ENCODE measurements at places on chromosomes 16 and 17. TPM values are rescaled to one million over a fixed set of nuclear protein-coding genes. Genes with fewer than 3 reads are reported as not detected.

GRCh38 chr16:89369266-89369895 is 121.0 kb downstream of the ANKRD11 start:
- no peak for DNase-seq

DNA sequence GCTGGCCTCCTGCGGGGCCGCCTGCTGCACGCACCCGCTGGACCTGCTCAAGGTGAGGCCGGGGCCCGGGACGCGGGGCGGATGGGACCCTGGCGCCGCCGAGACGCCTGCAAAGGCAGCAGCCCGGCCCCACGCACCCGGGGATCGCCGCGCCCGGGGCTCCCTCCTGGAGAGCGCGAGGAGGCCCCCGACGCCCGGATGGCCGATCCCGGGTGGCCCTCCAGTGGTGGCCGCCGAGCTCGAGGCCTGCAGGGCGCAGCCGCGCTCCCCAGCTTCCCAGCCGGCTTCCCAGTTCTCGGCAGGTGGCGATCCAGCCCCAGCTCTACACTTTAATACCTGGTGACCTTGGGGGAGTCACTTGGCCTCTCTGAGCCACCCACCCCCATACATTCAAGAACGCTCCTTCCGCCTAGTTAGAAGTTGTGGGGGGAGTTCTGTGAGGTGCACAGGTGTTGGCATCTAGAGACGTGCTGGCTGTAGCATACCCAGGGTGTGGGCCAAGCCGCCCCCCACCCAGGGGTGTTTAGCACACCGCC is 452 bp downstream of the SLC25A10 start:
- DNase-seq: peak; percentile 30

DNA sequence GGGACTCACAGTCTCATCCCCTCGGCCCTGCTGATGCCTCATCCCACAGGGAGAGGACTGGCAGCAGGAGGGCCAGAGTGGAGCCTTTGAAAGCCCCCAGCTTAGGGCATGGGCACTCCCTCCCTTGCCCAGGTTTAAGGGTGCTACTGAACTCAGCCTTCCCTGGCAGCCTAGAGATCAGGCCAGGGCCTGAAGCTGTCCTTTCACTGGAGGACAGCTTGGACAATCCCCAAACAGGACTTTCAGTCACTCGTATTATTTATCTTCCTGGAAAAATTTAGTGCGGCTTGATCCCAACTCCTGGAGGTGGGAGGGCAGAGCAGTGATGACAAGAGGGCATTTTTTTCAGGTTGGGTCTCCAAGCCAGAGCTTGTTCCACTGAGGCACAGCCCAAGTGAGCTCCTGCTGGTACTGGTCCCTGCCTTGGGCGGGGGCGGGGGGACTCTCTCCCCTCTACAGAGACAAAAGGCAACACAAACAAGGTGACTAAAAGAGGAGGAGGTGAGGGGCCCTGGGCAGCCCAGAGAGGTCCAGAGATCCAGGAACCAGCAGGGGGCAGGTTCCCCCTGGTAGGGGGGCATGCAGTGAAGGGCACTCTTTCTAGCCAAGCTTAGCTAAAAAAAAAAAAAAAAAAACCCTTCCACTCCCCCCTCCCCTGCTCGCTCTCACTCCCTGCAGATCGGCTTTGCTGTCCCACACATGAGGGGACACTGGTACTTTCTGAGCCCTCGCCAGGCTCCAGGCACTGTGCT is 1.7 kb downstream of the ZNF385C start:
- no peak for DNase-seq

DNA sequence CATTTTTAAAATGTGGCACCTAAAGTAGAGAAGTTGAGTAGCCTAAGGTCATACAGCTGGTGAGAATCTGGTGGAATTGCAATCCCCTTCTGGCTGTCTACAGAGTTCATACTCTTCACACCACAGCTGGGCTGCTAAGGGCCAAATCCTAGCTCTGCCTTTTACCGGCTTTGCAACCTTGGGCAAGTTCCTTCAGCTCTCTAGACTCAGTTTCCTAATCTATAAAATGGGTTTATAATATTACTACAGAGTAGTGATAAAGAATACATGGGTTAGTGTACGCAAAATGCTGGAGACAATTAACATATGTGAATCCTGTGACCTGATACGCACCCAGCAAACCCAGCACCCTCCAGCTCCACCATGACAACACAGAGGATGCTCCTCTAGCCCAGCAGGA is 298.2 kb upstream of the MAF start:
- no peak for DNase-seq

DNA sequence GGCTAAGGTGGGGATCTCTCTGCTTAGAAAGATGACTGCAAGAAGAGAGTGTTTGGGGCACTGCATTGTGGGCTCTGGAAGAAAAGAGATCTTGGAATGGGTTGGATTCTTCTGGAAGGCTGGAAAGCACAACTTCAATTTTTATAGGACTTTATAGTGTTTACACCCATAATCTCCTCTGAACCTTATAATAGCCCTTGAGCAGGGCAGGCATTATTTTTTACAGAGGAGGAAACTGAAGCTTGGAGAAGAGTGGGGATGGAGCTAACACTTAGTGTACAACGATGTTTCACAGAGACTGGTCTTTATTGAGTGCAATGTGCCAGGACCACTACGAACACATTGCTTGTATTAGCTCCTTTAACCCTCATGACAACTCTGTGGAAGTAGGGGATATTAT is 10.4 kb downstream of the TNS4 start:
- no peak for DNase-seq

- no peak for DNase-seq
These were observed 62.1 kb downstream of the TOM1L2 start for GRCh38 chr17:17910060-17910459.

GRCh38 chr17:39863918-39864746 is at the start of gene IKZF3:
TSS of gene IKZF3 (minus strand) at chr17:39864312. CDS start at chr17:39864126, 186 bp downstream.
- DNase-seq: peak; percentile 50

DNA sequence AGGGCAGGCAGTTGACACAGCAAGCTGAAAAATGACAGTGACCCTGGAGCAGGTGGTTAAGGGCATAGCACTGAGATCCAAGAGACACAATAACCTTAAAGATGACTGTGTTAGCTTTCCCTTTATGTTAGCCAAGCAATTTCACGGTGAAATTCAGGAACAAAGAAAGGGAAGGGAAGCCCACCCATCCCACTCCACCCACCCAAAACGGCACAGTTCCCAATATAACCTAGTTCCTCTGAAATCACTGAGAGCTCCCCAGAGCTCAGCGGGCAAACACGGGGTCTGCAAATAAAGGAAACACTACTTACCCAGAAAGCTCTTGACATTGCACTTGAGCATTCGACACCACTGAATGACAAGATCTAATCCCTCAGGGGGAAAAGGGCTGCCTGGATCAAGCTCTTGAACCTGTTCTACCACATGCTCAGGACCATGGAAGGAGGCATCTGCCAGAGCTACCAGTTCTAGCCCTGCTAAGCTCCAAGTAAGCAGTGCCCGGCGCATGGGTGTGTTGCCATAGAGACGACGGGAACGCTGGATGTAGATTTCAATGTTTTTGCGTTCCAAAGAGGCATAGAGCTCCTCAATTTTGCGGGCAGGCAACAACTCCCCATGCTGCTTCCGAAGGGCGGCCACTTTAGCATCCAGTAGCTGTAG is 10.6 kb downstream of the BLTP2 start:
- DNase-seq: no peak

DNA sequence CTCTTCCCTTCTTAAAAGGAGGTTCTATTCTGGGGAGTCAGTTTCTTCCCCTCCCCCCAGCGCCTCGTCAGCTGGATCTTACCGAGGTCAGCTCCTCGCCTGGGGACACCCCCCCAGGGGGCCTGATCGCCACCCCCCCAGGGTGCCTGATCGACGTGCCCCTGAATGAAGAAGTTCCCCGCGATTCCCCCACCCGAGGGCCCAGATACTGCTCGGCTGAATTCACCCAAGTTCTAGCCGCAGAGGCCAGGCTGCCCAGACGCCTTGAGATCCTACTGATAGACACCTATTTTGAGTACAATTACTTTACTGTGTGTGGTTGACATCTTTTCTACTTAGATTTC is 1.4 kb downstream of the RAB11FIP3 start:
- no peak for DNase-seq

DNA sequence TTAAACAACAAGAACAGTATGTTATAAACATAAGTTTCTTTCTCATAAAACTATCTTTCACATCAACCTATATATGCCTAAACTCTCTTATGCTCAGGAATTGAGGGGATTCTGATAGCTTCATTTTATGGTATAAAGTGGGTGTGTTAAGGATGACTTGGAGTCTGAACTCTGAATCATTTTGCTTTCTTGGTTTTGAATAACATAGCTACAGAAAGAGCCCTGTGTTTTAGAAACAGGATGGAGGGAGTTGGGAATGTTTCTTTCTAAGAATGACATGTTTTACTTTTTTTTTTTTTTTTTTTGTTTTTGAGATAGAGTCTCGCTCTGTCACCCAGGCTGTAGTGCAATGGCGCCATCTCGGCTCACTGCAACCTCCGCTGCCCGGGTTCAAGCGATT is 50.1 kb downstream of the RHOT1 start:
- no peak for DNase-seq

DNA sequence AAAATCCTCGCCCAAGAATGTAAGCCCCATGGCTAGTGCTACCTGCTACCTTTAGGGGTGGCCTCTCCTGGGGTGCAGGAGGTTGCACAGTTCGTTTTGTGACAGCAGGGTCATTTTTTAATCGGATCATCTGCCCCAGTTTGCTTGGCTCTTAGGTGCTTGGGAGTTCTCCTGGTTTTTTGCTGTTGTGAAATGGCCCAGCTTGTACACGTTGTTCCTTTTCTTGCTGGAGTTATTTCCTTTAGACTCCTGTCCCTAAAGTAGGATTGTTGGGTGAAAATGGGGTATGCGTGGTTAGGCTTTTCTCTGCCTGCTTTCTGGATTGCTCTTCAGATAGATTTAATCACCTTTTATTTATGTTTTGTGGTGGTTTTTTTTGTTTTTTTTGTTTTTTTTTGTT is 25.8 kb downstream of the ABCC1 start:
- DNase-seq: no peak

DNA sequence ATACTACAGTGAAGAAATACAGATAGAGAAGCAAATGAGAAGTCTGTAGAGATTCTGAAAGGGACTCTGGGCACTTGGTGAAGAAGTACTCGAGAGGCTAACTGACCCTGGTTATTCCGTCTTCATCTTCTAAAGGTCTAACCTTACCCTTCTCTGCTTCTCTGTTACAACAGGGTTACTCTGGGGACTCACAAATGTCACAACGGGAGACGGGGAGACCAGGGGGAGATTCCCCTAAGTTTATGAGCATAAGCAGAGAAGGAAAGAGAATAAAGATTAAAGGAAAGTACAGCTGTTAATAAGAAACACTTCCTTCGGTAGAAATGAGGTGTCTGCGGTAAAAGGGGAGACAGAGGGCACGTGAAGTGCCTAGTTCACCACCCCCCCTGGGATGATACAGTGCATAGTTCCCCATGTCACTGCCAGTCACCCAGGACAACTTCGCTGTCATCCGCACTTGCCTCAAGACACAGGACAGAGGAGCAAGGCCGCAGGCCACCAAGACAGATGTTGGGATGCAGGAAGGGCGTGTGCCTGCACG is 75.2 kb upstream of the TRAP1 start:
- no peak for DNase-seq

DNA sequence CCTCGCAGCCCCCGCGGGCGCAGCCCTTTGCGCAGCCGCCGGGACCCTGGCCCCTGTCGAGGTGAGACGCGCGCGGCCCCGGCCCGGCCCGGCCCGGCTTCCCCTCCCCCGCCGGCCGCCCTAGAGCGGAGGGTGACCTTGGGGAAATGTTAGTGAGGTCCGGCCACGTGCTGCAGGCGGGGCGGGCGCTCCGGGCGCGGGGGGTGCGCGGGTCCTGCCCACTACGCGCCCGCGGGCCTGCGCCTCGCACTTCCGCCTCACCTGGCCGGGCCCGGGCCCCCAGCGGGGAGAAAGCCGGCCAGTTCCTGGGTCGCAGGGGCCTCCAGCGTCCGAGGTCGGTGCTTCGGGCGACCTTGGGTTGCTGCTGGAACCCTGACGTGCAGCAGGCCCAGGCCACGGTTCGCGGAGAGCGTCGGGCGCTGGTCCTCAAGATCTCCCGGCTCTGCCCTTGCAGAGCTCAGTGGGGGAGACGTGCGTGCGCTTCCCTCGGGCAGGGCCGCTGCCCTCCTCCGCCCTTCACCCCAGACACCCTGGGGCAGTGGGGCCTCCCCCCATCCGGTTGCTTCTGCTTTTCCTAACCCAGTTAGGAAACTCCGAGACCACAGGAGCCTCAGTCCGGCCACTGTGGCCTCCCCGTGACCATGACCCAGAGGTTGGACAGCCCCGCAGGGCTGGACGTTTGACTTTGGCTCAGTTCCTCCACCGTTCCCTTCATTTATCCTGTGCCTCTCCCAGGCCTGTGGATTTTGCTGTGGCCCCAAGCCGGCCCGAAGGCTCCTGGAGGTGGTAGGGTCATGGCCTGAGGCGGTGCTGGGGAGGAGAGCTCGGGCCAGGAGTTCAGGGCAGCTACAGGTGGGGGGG is 791 bp downstream of the MCRIP2 start:
- no peak for DNase-seq

- DNase-seq: no peak
These were observed 2.7 kb downstream of the NEUROD2 start for GRCh38 chr17:39604911-39605491.

DNA sequence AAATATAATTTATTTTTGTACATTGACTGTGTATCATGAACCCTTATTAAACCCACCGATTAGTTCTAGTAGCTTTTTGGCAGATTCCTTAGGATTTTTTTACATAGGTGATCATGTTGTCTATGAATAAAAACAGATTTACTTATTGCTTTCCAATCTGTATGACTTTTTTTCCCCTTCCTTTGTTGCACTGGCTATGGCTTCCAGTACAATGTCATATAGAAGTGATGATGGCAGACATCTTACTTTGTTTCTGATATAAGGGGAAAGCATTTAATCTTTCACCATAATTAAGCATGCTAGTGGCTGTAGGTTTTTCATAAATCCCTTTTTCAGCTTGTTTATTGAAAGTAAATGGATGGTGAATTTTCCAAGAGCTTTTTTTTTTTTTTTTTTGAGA is 28.9 kb upstream of the NACA2 start:
- DNase-seq: no peak

- no peak for DNase-seq
These were observed 672.5 kb upstream of the EEF2KMT start for GRCh38 chr16:5770118-5770517.

DNA sequence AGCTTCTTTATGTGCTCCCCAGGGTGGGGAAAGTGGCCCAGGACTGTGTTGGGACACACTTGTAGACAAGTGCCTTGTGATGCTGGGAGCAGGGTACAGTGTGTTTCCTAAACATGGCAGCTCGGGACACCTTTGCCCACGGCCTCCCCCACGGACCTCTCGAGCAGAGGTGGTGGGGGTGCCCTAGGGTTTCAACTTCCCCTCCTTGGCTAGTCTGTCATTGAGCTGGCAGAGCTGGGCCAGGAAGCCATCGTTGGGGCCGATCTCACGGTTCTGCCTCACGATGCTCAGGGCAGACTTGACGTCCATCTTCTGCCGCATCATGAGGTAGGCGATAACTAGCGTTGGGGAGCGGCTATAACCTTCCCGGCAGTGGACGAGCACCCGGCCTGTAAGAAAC is 9.4 kb downstream of the DUSP3 start:
- no peak for DNase-seq

Gene SCIMP
- total RNA-seq: not detected

Gene SMTNL2
- not detected for total RNA-seq

Gene TP53TG3C
- total RNA-seq: not detected

Gene SLC12A3
- not detected for total RNA-seq

Gene TMEM220
- 1.2 TPM for total RNA-seq

Gene SLC6A4
- total RNA-seq: not detected

Gene CYGB
- 17.8 TPM for total RNA-seq

Gene CCL7
- not detected for total RNA-seq

Gene C1QTNF8
- not detected for total RNA-seq

Gene EPX
- not detected for total RNA-seq

Gene WRAP53
- total RNA-seq: 20.0 TPM

Measured in foreskin keratinocyte (primary cell).